ENCODE measurements at places on chromosomes 3 and 15.

DNA sequence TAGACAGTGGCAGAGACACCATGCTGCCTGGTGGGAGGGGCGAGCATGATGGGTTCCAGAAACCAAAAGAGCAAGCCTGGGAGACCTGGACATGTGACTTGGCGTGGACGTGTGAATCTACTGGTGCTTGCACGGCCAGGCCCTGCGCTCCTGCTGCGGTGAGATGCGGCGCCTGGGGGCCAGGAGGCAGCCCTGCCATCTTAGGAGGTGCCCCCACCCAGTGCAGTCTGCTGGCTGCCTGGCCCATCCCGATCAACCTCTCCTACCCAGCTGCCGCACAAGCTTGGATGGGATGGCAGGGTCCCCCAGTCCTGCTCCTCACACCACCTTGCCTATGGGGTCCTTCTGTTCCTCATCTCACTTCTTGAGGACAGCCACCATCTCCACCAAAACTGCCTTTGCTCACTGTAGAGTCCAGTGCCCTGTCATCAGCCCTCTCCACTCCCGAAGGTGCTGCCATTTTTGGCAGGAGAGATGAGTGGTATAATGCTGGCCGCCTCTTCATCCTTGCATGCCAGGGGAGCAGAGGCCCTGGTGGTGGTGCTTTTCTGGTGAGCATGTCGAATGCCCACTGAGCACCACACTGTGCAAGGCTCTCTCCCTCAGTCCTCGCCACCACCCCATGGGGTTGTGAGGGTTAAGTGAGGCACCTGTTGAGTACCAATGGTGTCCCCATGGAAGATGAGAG is 3.1 kb upstream of the ABTB1 start:
- no peak for DNase-seq

DNA sequence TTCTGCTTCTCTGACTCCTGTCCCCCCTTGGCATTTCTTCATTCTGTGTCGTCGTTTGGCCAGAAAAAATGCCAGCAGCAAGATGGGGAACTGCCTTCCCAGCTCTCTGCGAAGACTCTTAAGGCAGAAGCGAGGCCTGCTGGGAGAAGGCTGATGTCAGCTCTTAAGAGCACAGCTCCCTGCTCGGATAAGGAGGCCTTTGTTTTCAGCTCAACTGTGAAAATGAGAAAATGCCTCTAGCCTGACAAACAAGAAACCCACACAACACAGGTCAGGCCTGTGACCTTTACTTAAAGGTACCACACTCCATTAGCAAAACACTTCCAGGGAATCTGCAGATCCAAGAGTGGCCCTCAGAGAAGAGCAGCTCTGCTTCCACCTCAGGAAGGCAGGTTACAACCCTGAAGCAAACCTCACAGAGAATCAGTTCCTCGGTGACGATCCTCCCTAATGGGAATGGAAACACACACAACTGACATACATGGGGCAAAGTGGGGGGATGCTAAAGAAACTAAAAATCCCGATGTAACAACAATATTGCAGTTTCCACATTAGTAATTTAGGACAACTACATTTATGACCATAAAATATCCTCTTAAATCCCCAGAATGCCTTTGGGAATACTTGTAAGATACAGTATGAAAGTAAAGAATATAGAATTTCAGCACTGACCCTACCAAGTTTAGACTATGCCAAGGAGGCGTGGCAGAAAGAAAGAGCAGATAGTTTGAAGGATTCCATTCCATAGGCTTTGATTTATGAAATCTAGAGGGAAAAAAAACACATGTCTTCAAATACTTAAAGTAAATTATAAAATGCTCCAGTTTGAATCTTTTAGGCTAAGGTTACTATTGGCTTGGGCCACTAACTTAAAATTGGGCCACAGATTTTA is 52.1 kb downstream of the VGLL4 start:
- peak; percentile 42 for DNase-seq

DNA sequence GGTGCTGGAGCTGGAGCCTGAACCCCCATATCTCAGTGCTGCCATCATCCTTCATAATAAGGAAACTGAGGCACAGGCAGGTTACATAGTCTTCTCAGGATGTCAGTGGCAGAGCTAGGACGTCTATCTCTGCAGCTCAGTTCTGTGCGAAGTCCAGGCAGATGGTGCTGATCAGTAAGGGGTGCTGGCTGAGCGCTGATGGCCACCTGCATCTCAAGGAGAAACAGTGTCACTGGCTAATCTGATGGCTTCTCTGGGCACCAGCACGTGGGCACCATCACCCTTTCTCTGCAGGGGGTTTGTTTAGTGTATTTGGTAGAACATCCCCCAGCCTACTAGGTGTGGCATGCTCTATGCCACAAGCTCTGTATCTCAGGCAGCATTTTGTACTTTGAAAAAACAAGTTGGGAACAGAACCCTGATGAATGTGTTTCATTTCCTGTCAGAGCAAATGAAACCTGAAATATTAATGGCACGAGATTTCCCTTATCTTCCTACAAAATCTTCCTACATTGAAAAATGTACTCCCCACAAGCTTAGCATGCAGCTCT is 35.1 kb downstream of the APBA2 start:
- DNase-seq = no peak

DNA sequence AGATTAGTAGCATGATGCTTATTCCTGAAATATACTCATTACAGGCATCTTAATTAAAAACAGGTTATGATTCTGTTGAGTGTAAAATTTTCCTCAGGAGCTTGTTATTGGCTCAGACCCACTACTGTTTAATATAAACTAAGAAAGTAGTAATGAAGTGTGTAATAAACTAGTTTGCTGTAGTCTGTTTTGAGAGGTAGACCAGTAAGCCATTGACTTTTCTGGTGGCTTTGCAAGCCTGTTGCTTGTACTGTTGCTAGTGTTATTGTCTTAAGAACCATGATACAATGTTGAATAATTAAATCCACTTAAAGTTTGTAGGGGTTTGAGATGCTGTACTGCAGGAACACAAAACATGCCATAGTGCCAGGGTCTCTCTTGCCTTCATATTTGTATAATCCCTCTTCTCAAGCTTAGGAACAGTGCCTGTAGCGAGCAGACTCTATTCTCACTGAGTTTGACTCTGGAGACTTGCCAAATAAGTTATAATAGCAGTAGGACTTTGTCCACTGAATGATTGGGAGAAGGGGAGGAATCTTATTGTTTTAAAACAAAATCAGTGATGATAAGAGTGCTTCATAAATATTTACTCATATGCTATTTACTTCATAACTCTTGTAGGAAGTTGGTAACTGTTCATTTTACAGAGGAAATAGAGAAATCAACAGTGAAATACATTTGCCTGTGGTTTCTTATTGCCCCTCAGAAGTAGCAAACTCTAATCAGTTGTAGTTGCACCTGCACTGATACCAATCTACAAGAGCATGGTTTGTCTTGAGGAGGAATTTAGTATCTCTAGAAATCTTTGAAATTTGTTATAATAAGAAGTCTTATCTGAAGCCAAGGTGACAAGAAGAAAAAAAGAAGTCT is 13.4 kb downstream of the TCF12 start:
- DNase-seq = no peak

DNA sequence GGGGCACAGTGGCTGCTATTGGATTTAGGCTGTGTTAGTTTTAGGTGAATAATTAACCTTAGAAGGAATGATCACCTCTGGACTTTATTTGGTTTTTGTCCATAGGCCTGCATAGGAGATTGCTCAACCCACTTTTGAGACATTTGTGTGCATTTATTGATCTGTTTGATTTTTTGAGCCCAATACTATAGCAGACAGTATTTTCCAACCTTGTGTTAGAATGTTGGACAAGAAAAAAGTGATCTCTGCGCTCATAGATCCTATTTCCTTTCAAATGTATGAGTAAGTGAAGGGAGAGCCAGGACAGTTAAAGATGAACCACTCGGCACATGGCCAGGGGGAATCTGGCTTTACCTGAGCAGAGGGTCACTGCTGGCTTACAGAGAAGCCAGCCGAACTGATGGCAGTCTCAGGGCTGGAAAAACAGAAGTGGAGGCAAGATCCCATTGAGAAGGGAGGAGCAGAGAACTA is 8.8 kb upstream of the TOPBP1 start:
- no peak for DNase-seq

GRCh38 chr15:65757256-65757655 is 34.8 kb downstream of the DENND4A start:
- DNase-seq = no peak

- no peak for DNase-seq
Measured at GRCh38 chr3:12719541-12719940, 39.5 kb downstream of the TMEM40 start.

DNA sequence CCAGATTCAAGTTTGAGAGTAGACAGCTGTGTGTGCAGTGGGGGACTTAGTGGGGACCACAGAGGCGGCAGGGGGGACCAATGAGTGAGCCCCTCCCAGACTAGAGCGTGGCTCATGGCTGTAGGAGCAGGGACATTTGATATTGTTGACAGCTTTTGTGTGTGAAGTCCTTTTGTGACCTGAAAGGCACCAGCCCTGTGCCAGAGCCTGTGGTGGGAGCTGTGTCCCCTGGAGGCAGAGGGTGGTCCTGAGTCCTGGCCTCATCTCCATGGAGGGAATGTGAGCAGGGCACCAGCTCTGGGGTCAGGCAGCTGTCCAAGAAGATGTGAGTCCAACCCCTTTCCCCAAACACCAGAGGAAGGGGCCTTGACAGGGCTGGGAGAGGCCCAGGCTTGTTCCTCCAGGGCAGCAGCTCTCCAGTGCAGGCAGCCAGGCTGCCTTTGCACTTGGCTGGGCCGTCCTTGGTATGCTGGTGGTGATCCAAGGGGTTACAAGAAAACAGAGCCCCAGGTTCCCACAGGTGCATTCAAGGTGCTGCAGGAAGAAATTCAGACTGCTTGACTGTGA is 10.1 kb upstream of the C3orf22 start:
- DNase-seq = no peak

- DNase-seq = no peak
Measured at GRCh38 chr3:9064850-9065249, 101.6 kb upstream of the RAD18 start.

GRCh38 chr3:94069194-94069813 is 6.4 kb downstream of the NSUN3 start:
- DNase-seq = peak; percentile 23

GRCh38 chr3:157513585-157513984 is 10.4 kb upstream of the VEPH1 start:
- no peak for DNase-seq

DNA sequence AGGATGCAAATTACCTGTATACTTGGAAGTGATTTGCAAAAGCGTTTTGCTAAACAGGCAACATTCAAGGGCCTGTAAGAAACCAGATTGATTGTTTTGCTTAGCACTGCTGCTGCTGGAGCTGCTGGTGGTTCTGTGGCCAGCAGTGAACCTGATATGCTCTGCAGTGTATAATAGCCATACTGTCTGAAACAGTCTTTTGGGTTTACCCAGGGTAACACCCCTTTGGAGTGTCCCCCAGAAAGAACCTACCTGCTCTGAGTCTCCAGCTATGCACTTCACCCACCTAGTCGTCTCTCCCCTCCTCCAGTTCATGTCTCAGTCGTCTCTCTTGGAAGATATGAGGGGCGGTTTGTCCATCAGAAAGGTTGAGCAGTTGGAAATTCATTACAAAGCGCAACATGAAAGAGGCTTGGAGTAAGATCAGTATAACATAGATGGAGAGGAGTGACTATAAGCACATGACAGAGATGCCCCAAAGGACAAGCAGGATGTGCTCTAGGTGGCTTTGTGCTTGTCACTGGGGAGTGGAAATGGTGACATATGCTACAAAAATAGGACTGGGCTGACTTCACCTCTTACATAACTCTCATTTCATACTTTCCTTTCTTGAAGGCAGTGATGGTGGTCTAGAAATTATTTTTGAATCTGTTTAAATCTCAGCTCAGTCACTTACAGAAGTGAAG is 3.8 kb downstream of the MKRN2 start:
- no peak for DNase-seq

DNA sequence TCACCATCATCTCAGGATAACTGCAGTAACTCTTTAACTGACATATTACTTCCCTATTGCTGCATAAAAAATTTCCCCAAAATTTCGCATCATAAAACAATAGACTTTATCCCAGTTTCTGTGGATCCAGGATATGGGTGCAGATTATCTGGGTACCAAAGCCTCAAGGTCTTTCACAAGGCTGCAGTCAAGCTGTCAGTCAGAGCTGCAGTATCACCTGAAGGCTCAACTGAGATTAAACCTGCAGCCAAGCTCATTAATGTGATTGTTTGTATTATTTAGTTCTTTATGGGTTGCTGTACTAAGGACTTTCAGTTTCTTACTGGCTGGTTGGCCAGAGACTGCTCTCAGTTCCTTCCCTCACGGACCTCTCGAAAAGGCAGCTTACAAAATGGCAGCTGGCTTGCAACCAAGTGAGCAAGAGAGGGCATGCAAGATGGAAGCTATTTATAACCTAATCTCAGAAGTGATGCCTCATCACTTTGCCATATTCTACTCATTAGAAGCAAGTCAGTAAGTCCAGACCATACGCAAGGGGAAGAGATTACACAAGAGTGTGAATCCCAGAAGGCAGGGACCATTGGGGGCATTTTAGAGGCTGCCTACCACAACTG is 54.9 kb downstream of the DCUN1D1 start:
- DNase-seq = no peak

- DNase-seq = peak; percentile 76
Measured at GRCh38 chr3:61560517-61561373, 626 bp upstream of the PTPRG start.

GRCh38 chr15:82873000-82873680 is 63.7 kb downstream of the WHAMM start:
- DNase-seq = no peak

DNA sequence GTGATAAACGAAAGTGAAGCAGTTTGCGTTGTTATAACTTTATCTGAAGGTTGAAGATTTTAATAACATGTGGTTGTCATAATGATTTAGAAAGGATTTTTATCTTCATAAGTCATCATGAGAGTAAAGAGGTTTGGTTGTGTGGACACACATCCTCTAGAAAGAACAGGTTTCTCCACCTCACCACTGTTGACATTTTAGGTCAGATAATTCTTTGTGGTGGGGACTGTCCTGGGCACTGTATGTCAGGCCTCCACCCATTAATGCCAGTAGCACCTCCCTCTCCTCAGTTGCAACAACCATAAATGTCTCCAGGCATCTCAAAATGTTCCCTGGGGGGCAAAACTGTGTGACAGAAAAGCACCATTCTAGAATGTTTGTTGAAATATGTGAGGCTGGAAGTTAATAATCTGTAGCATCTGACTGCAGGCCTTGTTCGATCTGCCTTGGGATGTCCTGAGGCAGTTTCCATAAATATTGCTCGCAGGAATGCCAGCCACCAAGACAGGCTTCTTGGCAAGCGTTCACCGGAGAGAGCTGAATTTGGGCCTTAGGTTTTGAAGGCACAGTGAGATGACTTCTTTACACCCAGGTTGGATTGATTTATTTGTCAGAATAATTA is 100.1 kb downstream of the ADAMTSL3 start:
- no peak for DNase-seq

Data from HFFc6 (cell line).